Epithelial cell of esophagus (primary cell): ENCODE measurements at places on chromosomes 5 and 9.

DNA sequence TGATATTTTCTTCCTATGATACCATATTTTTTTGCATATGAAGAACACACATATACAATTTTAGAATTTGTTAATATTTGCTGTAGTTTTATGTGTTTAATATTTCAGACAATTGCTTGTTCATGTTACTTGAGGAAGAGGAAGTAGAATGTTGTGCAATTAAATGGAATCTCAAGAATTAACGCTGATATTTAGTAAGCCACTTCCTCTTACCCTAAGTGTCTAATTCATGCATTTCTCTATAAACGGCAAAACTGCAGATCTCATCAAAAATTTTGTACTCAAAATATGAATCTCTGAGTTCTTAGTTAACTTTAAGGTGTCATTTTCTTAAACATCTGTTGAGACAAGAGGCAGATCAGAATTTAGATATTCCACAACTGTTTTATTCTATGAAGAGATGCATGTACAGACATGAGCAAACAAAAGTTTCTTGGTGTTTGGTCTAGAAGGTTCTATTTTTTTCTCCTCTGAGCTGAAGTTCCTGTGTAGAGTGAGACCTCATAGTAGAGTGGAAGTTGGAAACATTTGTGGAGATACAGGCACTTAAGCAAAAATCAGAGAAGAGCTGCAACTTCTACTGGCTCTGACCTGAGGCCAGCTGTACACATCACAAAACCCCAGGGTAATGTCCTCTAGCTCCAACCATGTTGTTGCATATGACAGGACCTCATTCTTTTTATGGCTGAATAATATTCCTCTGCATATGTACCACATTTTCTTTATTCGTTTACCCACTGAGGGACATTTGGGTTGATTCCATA, 16.6 kb upstream of the TGFBI start:
- DNase-seq: peak; percentile 68

DNA sequence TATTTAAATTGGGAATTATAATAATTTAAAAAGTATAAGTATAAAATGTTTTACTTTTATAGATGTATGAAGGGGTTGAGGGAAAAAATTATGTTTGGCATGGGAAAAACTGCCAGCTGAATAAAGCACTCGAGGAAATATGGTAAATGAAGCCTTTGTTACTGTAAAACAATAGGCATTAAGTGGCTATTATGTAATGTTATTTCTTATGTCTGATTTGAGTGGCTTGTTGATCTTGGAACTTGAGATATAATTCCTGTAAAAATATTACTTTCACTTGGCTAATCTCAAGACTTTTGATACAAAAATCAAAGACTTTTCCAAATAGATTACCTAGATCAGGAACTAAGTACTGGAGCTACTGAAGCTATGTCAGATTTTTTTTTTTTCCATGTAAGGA, 182.9 kb downstream of the CD180 start:
- no peak for DNase-seq

DNA sequence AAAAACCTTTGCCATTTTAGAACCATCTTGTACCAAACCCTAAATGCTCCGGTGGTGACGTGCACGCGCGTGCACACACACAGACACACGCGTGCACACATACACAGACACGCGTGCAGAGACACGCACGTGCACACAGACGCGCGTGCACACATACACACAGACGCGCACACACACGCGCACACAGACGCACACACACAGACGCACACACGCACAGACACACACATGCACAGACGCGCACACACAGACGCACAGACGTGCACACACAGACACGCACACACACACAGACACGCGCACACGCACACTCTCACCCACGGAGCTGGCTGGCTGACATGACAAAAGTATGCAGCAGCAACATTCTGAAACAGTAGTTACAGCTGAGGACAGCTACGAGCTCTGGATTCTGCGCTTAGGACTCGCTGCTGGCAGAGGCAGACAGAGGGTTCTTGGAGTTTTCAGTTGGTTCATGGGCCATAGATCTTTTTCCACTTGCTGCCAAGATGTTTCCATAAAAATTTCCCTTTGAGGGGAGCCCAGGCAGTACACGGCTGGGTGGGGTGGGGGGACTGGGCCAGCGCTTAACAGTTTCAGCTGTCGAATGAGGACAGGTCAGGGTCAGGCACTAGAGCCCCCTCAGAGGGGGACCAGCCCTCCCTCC, 46.2 kb upstream of the UBAC1 start:
- no peak for DNase-seq

DNA sequence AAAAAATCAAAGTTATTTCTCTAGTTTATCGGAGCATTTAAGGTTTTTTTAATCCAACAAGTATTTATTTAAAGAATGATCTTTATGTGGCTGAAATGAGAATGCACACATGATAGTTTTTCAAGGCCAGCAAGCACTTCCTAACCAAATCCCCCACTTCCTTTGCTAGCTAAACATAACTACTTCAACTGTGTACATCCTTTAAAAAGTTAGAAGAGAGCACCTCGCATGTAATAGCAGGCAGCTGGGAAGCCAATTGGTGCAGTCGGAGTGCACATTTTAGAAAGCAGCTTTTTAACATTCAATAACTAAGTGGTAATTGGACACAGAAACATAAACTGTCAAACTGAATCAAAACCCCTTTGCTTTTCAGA, 245.7 kb downstream of the BNC2 start:
- no peak for DNase-seq

DNA sequence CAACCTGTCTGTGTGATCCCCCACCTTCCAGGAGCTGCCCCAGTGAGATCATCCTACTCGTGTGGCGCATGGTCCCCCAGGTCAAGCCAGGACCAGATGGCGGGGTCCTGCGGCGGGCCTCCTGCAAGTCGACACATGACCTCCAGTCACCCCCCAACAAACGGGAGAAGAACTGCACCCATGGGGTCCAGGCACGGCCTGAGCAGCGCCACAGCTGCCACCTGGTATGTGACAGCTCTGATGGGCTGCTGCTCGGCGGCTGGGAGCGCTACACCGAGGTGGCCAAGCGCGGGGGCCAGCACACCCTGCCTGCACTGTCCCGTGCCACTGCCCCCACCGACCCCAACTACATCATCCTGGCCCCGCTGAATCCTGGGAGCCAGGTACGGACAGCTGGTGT, 43.7 kb downstream of the RGS3 start:
- no peak for DNase-seq
